ENCODE measurements at places on chromosomes 4 and X. TPM values are rescaled to one million over a fixed set of nuclear protein-coding genes. Genes with fewer than 3 reads are reported as not detected.
A peak's percentile ranks its signal among the peaks of the same experiment; 100 is the strongest.

DNA sequence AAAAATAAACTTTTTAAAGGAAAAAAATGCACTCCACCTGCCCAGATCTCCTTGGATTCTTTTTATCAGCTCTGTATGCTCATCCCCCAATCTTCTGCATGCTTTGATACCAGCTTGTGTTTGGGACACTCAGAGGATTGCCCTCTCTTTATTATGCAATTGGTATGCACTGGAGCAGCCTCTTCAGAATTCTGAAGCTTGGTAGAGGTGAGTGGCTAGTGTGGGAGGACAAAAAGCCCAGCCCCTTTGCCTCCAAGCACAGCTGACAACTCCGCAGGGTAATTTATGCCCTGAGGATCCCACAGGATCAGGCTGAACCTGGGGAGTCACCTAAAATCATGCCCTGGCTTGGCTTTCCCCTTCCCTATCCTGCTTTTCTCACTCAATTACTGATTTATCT lies 16.7 kb downstream of the IL21 start:
- no peak for DNase-seq

HSPA4L gene
- 4.8 TPM for total RNA-seq

DNA sequence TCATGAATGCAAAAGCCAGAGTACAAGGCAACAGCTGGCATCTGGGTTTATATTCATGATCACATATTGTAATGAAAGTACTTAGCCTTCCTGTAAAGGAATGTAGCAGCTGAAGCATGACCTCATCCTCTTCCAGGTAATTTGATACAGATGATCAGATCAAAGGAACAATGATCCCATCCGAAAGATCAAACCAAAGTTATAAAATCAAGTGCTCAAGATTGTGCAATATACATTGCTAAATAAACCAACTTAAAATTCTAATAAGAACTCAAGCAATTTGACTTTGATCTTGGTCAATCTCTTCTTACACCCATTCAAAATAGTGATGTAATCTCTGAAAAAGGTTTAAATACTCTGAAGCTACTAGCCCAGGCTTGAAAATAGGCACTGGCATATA lies 113.1 kb upstream of the INPP4B start:
- DNase-seq = no peak

DNA sequence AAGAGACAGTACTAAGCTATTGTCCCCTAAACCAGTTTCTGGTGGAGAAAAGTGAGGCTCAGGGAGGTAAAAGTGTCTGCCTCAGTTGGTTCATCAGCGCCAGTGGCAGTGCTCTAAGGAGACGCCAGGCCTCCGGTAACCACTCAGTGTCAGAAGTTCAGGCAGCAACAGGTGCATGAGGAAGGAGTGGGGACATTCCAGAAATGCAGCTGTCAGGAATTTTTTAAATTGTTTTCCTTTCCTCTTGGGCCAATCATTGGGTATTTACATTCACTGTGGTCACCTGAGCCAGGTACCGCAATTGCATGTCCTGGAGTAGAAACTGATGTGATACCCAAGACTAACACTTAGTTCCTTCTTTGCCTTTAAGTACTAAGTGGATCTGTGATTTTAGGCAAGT lies 40.2 kb upstream of the HS3ST1 start:
- no peak for DNase-seq

F8A3 gene
- total RNA-seq = not detected

DNA sequence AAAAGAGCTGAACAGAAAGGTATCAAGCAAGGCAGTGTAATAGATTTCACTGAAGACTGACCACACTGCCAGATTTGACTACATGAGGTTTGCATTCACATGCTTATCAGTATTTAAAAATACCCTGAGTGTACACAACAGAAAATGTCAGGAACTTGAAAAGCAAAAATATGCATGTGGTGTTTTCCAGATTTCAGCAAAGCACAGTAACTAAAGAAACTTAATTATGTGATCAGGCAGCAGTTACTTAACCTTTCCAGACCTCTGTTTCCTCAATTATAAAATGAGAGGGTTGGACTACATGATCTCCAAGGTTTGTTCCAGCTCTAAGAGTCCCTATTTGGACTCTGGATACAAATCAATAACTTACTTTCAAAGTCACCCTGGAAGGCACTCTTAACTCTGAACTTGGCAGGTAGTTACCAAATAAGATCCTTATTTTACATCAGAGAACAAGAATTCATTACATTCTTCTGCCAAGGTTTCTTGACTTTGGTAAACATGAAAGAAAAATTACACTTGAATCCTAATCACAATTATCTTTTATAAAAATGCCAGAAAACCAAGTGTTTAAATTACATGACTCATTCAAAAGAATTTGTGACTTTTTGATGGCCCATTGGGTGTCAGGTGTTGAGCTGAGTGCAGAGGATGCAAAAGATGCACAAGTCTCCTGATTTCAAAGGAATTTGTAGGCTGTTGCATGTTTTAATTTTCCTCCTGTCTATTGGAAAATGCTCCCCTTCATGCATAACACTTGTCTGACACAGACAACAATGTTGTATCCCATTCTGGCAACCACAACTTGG lies 241.6 kb downstream of the MGST2 start:
- no peak for DNase-seq

DNA sequence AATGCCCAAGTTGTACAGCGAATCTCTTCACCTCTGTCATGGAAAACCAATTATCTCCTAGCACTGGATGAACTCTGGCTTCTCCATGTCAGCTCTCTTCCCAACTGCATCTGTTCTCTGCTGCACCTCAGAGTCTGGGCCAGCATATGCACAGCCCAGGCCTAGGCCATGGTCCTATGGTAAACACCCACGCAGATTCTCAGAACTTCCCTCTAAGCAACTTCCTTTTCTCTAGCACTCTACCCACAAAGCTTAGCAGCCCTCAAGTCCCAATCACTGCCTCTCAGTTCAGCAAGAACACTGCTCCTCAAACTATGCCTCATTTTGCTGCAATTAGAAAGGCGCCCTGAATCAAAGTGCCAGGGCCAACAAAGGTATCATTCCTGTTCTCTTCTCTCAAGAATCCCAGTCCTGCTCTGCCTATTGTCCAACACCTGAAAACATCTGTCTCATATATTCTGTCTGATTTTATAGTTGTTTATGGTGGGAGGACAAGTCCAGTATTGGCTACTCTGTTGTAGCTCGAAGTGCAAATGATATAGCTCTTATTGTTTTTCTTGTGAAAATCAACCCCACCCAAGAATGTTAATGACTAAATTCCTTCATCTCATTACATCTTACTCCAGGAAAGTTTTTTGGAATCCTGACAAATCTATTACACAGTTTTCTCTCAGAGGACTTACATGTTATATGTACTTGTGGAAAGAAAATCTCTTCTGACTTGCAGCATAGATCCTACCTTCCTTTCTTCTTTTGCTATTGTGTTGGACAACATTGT lies 85.4 kb downstream of the DCHS2 start:
- DNase-seq = no peak

DNA sequence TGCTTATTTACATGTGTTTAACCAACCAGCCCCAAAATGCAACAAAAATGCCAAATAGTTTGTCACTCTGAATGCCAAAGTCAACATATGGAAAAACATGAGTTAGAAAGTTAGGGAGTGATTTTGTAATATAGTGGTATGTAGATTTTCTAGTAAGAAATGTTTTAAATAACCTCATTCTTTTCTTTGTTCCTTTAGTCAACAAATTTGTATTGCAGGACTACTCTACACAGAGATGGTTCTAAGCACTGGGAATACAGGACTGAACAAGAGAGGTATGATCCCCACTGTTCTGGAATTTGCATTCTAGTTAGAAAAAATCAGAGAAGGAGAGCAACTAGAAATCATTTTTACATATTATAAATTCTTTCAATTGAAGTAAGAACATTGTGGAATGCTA lies 218.8 kb upstream of the ANXA10 start:
- DNase-seq = no peak

DNA sequence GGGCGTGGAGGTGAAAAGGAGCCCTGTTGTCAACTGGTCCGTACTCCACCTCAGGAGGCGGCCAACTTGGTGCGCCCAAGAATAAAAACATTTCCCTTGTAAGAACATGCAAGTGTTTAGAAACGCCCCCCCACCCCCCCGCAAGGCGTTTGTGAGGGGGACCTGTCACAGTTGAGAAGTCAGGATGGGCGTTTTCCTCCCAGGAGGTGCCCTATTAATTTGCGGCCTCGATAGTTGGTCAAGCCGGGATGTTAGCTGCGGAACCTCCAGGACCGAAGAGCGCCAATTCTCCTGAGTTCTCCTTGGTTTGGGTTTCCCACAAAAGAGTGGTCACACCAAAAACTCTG lies 651 bp upstream of the SAP30 start:
- DNase-seq = peak; percentile 79

HS6ST2 gene
- total RNA-seq = 0.08 TPM

REPS2 gene
- 11.3 TPM for total RNA-seq

- DNase-seq = no peak
Observed at GRCh38 chr4:181308476-181309312, 934.5 kb upstream of the TENM3 start.

DNA sequence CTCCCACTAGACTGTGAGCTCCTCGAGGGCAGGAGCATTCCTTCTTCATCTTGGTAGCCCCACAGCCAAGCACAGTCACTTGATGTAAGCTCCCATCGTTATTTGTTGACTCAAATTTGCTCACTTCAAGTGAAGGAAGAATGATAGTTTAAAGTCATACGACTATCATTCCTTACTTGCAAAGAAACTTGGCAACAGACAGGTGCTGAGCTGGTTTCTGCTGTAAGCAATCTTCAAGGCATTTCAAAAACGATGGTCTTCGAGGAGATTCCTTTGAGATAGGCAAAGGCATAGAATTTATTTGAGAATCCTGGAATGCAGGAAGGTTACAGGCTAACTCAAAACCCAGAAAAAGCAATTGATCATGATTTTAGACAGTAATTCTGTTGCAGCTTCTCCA lies 64.8 kb downstream of the QDPR start:
- DNase-seq = no peak

ZNF711 gene
- 0.40 TPM for total RNA-seq

BRS3 gene
- not detected for total RNA-seq

- no peak for DNase-seq
Observed at GRCh38 chr4:116223040-116223732, 862.2 kb downstream of the TRAM1L1 start.

DNA sequence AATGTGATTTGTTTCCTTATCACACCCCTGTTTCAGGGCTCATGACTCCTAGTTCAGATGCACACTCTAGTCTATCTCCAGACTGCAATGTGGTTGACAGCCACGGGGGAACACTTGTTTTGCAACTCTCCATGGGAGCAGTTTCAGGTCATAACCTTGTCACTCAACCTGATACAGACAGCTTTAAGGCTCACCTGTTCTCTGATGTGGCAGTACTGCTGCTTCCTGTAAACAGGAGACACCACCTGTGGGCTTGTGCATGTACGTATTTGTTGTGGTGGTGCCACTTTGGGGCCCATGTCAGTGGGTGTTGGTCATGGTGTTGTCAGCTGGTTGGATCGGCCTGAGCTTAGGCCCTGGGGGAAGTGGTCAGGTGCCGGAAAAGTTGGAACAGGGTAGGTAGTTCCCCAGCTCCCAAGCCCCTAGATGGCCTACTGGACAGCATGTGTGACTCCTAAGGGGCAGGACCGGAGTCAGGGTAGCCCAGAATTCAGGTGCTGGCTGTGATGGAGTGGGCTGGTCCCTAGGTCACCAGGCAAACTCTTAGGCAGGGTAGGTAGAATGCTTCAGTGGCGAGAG lies 46.2 kb downstream of the FAM9B start:
- DNase-seq = no peak

- no peak for DNase-seq
Observed at GRCh38 chrX:53483838-53484405, 49.8 kb upstream of the HSD17B10 start.

DNA sequence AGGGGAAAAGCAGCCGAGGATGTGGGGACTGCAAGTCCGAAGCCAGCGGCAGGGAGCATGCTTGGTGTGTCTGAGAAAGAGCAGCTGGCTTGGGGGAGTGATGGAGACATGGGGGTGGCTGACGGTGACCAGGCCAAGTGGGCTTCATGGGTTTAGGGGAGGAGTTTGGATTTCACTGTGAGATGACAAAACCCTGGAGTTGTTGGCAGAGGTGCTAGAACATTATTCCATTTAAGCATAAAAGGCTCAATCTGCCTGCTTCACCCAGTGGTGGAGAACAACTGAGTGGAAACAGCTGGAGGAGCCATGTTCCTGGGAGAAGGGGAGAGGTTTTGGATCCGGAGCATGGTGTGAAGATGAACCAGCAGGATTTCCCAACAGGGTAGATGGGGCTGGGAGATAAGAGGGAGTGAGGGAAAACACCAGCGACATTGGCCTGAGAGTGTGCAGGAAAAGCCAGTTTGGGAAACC lies 318.0 kb upstream of the TAPT1 start:
- DNase-seq = peak; percentile 75

DNA sequence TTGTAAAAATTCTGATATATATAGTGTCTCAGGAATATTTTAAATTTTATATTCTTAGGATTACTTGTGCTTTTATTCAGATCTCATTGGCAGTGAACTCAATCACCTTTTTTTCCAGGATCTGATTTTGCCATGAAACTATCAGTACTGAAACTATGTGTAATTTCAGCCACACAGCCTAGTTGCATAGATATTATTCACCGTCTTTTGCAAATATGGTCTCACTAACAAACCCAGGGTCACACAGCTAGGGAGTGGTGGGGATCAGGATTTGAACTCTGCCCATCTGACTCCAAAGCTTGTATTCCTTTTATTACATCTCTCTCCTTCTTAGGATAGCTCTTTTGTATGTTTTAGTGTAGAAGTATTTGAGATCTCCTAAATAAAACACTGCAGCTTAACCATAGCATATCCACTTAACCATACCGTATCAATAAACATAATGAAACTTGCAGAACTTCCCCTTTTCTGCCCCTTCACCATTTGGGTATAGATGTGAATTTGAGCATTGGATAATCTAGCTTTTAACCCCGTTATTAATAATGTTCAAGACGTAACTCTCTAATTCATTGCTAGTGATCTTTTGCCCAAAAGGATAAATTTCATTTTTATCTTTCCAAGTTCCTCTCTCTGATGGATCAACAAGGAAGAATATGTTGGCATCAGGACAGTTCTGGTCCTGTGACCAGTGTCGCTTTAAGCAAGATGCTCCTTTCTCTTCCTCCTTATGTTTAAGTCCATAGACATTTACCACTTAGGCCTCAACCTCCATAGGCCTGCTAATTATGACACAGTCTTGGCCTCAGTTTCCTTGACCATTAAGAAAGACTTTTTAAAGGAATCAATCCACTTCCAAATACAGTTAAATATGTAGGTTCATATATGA lies 74.6 kb downstream of the RAPGEF2 start:
- DNase-seq = no peak

PF4V1 gene
- total RNA-seq = not detected

- DNase-seq = no peak
Observed at GRCh38 chr4:38236003-38236402, 275.8 kb downstream of the PTTG2 start.

- no peak for DNase-seq
Observed at GRCh38 chr4:163598489-163598888, 104.0 kb downstream of the TMA16 start.

MAGEA1 gene
- total RNA-seq = not detected

DNA sequence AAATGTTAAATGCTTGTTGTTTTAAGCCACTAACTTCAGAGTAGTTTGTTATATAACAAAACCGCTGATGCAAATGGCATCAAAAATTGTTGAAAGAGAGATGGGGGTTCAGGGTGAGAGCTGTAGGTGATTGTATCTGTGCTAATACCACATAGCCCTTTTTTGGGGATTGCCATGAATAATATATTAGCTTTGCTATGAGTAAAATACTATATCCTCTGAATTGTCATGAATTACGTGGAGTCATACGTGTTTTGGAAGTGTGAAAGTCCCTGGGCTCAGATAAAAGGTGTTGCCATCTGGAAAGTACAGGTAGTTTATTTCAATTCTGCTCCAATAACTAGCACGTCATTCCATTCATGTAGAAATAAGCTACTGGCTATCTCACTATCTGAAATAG lies 30.6 kb downstream of the DYNLT3 start:
- DNase-seq = no peak

TMSB15C gene
- total RNA-seq = 0.48 TPM

All from Right ventricle myocardium superior (tissue), 1 donor.